ENCODE measurements at places on chromosomes 6 and 20.

DNA sequence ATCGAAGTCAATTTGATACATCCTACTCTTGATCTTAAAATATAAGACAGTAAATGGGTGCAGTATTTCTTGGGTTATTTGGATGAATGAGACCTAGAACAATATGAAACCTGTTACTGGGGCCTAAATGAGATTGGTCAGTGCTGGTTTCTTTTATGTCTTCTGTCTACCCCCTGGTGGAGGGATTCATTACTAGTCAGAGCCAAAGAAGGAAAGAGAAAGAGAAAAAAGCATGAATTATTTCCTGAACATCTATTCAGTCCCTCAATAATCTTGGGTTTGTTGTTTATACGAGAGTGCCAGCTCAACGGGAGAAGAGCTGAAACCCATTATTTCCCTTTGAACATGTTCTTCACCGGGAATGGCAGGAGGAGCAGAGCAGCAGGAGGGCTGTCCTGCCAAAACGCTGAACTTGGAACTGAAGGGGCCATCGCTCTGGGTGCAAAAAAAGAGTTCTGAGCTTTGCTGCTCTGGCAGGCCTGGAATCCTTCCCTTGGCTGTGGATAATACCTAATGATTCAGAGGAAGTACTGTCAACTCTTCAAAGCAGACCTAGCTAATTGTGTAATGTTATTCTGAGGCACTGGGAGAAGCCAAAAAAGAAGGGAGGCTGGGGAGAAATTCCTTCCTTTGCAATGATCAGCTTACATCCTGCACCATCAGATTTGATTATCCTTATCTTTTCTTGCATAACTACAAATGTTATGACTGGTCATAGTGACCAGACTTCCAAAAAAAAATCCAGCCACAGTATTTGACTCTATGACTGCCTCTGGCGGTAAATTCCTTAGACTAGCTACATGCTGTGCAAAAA lies 72.0 kb downstream of the BLOC1S5 start:
- DNase-seq = peak; percentile 46

DNA sequence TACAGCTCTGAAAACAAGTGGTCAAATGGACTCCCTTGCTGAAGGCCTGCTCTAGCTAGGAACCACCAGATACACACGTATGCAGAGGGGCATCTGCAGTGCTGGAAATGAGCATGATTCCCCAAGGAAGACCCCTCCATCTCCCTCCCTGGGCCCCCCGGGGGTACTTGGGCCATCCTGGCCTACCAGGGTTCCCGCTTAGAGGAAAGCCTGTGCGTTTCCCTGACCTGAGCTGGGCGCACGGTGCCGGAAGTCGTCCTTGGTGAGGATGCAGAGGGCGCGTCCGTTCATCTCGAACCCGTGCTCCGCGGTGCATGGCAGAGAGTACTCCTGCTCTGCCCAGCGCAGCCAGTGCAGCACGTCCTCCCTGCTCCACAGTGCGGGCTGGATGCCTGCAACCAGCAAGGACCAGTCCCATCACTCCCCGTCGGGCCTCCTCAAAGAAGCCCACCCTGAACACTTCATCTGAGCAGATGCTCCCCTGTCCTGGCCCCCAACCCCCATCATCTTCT lies 11.8 kb downstream of the ETV7 start:
- DNase-seq = no peak

GRCh38 chr20:1215386-1216170 lies 10.3 kb upstream of the RAD21L1 start:
- DNase-seq = no peak

- no peak for DNase-seq
Observed at GRCh38 chr6:116382587-116382986, 11.8 kb downstream of the DSE start.

DNA sequence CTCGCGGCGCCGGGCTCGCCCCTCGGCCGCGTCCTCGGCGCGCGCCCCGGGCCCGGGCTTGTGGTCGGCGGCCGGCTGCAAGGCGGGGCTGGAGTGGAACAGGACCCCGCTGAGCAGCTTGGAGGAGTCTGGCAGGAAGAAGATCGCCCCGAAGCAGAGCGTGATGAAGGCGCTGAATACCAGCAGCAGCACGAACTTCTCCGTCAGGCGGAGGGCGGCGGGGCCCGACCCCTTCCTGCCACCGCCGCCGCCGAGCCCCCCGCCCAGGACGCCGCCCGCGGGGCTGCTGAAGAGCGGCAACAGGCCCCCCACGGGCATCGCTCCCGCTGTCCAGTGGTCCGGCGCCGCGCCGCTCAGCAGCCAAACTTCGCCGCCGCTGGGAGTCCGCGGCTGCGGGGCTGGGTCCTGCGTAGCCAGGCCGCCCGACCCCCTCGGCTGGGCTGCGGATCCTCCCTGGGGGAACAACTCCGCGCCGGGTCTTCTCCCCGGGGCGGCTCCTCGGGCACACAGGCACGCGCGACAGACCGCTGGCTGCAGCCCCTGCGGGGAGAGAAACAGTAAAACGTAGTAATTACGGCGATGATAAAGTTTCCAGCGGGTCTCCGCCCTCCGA lies 707 bp downstream of the MAN1A1 start:
- DNase-seq = no peak

GRCh38 chr6:148776321-148777308 lies 29.8 kb downstream of the UST start:
- peak; percentile 77 for DNase-seq

- DNase-seq = no peak
Observed at GRCh38 chr20:40486297-40486696, 202.7 kb downstream of the MAFB start.

GRCh38 chr6:25344827-25345226 lies 65.7 kb downstream of the CARMIL1 start:
- DNase-seq = no peak

- no peak for DNase-seq
Observed at GRCh38 chr6:45255434-45255833, 72.7 kb upstream of the RUNX2 start.

DNA sequence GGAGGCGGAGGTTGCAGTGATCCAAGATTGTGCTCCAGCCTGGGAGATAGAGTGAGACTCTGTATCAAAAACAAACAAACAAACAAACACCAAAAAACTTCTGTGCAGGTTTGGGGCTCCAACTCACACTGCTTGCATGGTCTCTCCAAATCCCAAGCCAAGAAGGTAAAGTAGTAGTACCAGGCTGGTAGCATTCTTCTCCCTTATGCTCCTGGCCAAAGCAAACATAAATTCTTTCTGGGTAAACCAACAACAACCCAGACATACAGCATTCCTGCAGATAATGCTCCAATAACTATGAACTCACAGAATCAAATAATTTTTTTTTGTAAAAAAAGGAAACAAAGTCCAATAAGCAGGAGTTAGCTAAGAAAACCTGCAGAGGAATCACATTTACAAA lies 57.8 kb upstream of the KLHL31 start:
- no peak for DNase-seq

DNA sequence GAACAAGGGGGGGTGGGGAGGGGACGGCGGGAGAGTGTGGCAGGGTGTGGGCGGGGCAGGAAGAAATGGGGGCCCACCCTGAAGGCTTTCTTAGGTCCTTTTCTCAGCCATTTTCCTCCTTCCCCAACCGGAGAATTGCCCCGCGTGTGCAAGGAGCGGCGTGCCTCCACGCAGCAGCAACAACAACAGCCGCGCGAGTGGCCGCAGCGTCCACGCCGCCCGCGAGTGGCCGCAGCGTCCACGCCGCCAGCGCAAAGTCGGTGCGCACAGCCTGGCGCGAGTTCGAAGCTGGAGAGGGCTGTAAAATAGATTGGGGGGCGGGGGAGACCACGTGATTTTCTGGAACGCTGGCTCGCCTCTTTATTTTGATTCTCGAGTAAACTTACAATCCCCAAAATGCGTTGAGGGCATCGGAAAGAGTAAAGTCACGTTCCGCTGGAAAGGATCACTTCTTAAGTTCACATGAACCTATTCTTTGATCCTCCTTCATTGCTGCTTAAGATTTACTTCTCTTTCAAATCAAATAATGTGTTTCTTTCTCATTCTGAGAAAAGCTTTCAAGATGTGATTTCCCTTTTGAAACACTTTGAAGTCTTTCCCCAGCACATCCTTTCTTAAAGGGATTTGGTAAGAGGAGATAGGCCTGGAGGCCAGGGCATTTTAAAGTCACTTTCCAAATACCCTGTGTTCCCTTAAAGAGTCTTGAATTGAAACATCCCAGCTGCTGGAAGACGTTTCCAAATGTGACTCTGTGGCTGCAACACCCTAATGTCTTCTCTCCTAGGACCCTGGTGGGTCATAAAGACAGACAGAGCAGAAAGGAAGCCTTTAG lies 66.7 kb upstream of the ZNF217 start:
- no peak for DNase-seq

DNA sequence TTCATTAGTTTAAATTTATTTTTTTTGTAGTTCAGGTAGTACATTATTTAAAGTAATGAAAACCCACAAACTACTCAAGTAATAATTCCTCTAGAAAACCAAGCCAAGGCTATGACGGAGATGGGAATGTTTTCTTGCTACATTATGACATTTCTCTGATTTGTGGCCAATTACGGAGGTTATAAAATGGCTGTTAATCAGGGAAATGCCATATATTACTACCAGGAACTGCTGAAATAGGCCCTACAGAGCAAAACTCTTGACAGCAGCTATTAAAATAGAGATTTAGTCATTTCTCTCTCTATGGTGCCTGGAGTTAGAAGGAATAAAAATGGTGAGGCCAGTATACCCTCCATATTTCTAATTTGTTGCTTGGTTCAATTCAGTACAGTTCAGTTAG lies 280.0 kb downstream of the ARHGAP18 start:
- DNase-seq = no peak

DNA sequence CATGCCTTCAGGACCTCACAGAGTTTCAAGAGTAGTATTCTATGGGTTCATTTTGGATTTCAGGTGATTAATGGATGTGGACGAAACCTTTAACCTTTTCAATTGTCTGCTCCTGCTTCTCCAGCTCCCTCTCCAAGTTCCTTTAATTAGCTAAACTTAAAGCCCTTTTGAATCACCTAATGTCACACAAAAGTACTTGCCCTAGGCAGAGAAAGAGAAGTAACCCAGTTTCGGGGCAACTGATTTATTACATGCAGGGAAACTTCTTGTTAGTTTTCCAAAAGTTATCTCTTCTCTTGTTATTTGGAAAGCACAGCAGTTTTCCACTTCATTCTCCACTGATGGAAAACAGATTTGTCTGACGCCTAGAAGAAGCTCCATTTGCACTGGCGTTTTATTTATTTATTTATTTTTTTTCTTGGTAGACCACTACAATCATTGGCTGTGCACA lies 407.7 kb upstream of the JARID2 start:
- DNase-seq = peak; percentile 52

- no peak for DNase-seq
Observed at GRCh38 chr6:36418558-36418957, 24.1 kb downstream of the PXT1 start.

- DNase-seq = no peak
Observed at GRCh38 chr6:63745784-63746183, 110.2 kb downstream of the PHF3 start.

GRCh38 chr6:57267586-57268293 lies 45.6 kb upstream of the RAB23 start:
- DNase-seq = peak; percentile 97

DNA sequence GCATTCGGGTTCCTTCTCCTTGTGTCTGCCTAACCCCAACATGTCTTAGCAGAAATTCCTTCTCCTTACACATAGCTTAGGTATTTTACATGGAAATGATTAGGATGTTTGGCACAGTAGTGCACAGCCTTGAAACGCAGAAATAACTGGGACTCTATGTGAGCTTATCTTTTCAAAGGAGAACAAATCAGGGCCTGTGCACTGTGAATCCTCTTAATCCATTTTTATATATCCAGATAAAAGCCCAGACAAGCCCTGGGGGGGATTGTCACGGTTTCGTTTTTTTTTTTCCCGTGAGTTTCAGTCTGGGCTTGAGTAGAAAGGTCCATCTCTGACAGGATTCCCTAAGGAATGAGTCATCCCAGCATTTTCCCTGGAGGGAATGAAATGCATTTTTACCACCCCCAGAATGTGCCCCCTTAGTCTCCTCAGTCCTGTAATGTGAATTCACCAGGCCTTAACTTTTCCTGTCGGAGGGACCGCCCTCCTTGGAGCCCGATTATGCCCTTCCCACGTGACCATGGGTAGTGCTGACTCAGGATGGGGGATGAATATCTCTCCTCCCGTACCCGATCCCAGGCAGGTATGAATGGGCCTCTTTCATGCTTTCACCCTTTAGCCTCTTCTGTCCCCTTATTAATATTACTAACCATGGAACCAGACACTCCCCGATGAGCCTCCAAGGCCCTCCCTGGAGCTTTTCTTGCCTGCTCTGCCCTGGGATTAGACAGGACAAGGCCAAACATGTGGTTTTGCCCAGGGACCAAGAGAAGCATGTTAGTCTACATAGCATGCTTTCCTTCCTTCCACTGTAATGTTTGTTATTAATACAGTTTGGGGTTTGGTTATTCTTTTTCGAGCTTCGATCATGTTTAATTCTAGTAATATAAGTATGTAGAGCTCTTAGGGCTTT lies 23.9 kb upstream of the NAA20 start:
- peak; percentile 86 for DNase-seq

- DNase-seq = no peak
Observed at GRCh38 chr20:21862956-21863355, 157.5 kb downstream of the PAX1 start.

GRCh38 chr6:87164004-87164403 lies 8.6 kb downstream of the ZNF292 start:
- no peak for DNase-seq

DNA sequence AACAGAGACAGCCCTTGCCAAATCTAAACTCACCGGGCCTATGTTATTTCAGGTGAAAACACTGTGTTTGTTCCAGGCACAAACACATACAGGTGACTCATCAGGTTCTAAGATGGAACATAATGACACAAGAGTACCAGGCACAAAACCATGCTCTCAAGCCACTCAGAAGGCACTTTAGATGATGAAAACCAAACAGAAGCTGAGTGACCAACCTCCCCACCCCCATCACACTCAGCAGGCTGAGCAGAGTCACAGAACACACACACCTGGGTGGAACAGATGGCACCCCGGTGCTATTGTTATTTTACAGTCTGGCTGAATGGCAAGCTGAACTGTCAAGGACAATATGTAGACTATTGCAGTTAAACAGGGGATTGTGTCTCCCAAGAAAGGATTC lies 20.6 kb upstream of the NKX2-2 start:
- no peak for DNase-seq

DNA sequence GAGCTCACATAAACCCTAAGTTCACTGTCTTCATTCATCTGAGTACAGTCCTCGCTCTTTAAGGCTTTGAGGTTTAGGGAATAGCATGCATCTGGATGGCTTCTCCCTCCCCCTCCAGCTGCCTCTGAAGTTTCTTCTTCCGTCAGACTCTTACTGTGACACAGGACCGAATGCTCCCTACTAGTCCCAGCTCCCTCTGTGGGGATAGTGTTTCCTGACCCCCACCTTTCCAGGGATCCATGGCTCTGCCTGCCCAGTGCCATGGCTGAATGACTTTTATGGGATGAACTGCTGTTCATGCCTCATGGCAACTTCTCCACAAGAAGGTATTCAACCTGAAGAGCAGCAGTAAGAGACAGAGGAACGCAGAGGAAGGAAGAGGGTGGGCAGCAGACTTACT lies 79.8 kb upstream of the EMILIN3 start:
- no peak for DNase-seq

Measured in muscle of back (tissue), 13 donors.